SHP77 treated with DMSO at 0.1 percent for 48 hours (cell line): ENCODE measurements at places on chromosomes 6 and 20.

DNA sequence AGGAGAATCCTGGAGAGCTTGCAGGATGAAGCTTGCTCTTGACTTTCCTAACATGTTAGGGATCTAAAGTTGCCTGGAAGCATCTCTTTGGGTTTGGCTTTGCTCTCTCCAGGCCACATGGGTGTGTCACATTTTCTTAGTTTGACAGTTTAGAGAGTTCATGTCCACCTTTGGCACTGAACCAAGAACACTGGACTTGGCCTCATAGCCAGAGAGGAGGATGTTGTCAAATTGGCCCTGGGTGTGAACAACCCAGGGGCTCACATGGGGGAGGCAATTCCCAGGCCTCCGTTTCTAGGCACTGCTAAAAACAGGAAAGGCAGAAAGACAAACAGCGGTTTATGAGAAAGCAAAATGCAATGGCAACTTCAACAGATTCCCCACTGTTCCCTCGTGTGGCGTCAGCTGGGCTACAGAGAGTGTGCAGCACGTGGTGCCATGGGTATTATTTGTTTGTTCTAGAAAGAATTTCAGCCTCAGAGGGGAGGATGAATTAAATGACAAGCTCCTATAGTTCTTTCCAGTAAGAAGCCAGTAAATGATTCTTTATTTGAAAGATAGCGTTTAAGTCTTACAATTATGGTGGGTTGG is 93.9 kb downstream of the CLIC5 start:
- DNase-seq: no peak

DNA sequence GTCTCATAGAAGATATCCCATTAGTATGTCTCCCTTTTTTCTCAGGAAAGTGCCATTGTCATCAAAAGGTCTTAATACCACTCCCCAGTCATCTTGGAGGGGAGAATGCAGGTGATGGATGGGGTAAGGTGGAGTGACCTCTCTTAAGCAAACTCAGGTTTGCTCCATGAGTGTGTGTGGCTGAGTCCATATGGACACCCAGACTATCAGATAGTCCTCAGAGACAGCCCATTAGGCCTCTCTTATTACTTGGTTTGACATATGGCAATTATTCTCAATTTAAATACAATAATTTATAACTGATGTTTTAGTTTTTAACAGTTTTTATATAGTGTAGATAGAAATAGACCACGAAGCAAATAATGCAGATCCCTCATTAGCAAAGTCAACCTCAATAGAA is 23.2 kb downstream of the LAMA4 start:
- no peak for DNase-seq

- no peak for DNase-seq
Measured at GRCh38 chr6:10640412-10640811, 54.0 kb downstream of the C6orf52 start.

- DNase-seq: peak; percentile 36
Measured at GRCh38 chr6:151765444-151765886, 42.0 kb upstream of the ESR1 start.

DNA sequence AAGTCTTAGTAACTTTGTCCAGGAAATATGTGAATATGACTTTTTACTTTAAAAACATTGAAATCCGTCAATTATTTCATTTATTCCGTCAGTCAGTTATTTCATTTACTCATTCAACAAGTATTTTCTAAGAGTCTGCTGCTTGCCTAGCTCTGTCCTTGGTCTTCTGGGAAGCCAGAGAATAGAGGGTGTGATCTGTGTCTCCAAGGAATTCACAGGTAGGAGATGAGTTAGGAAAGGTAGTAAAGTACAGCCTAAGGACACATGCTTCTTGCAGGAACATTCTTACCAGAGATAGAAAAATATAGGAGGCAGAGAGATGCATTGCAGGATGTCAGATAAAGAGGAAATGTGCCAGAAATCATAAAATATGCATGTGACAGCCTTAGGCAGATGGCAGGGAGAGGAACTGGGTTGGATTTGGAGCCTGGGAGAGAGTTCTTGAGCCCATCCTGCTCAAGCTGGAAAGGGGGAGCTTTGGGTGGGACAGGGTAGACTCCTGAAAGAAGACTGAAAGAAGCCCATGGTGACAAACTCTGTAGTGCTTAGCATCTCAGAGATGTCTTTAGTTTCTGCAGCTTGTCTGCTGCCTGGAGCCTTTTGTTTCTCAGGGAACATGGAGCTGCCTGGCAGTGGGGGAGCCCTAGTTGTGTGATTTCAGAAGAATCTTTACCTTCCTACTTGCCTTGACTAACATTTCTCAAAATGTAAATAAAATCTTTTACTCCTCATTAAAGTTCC is 3.5 kb downstream of the SH3BGRL2 start:
- no peak for DNase-seq

DNA sequence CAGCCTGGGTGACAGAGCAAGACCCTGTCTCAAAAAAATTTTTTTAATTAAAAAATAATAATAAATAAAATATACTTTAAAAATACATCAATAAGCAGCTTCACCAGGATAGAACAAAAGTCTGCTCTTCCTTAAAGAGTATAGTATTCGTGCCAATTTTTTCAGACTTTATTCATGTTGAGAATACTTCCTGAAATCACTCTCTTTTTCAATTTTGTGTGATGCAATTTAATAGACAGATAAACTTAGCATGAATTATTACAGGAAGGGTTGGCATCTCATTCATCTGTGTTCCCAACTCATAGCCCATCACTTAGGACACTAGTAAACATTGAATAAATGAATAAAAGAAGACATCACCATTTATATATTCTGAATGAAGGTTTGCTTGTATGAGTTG is 52.4 kb downstream of the IPCEF1 start:
- DNase-seq: no peak

- no peak for DNase-seq
Measured at GRCh38 chr6:94005835-94006234, 586.5 kb upstream of the EPHA7 start.

- no peak for DNase-seq
Measured at GRCh38 chr20:63502671-63503172, 3.8 kb upstream of the EEF1A2 start.

- DNase-seq: no peak
Measured at GRCh38 chr6:25889877-25890853, 16.1 kb upstream of the SLC17A3 start.

GRCh38 chr20:36181934-36182603 is 27.5 kb downstream of the EPB41L1 start:
- DNase-seq: no peak

DNA sequence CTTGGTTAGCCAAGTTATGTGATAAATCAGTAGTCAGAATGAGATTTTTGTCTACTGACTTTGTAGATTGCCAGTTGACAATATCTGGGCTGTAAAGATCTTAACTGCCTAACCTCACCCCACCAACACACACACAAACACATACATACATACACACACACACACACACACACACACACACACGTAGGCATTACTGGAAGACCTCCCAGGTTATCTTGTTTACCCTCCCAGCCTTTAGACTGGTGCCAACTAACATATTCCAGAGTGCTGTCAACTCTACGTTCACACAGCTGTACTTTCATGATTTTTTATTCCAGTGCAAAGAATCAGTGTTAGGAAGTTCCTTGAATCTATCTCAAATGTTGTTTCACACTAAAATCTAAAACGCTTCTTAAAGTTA is 38.9 kb downstream of the BMP5 start:
- no peak for DNase-seq

- DNase-seq: no peak
Measured at GRCh38 chr20:36642136-36642535, 3.9 kb downstream of the SLA2 start.

GRCh38 chr6:45982280-45983036 is 33.2 kb downstream of the CLIC5 start:
- no peak for DNase-seq

DNA sequence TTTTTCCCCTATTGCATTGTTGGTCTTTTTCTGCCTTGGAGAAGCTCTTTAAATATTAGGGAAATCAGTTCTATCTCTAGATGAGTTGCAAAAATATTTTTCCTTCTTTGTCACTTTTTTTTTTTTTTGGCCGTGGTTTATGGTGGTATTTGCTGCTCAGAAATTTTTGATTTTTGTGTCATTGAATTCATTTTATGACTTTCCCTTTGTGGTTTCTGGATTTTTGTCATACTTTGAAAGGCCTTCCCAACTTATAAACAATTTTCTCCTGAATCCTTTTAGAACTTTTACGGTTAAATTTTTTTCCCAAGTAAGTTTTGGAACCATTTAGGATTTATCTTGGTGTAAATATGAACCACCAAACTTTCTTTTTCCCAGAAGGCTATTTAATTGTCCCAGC is 145.6 kb downstream of the GJA10 start:
- DNase-seq: no peak

DNA sequence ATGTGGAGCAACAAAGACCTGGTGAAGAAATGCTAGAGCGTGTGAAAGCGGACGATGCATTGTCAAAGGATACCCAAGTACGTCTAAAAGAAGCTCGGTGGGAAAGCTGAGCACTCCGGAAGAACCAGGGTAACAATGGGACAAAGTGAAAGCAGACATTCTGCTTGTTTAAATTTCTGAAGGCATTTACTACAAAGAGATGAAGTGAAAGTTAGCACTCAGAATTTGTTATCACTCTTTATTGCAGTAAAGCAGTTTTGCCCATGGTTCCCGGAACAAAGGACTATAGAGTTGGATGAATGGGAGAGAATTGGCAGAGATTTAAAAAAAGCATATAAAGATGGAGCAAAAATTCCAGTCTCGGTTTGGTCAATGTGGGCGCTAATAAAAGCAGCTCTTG is 12.8 kb upstream of the IRAK1BP1 start:
- DNase-seq: no peak

DNA sequence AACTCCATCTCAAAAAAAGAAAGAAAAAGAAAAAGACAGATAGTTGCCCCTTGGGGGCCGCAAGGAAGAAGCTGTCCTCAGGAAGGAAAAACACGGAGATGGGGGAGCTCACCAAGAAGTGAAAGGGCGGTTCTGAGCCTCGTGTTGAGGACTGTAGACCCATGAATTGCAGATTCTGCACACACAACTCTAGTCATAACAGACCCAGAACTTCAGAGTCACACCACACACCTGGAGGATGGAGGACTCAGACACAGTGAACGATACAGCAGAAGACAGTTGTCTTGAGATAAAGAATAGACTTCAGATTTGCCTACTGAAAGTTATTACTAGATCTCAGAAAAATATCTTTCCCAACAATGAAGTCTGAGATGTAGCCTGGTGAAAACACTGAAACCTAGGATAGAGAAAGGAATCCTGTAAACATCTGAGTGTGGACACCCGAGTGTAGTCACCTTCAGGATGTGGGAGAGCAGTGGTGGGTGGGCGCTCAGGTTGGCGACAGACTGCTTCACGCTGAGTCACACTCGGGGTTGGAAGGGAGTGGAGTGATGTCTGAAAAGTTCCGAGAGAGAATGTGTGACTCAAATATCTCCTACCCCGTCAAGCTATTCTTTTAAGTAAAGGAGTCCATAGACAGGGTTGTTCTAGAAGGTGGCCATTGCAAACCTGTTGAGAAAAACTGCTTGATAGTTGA is 88.1 kb downstream of the MAP3K4 start:
- DNase-seq: no peak

DNA sequence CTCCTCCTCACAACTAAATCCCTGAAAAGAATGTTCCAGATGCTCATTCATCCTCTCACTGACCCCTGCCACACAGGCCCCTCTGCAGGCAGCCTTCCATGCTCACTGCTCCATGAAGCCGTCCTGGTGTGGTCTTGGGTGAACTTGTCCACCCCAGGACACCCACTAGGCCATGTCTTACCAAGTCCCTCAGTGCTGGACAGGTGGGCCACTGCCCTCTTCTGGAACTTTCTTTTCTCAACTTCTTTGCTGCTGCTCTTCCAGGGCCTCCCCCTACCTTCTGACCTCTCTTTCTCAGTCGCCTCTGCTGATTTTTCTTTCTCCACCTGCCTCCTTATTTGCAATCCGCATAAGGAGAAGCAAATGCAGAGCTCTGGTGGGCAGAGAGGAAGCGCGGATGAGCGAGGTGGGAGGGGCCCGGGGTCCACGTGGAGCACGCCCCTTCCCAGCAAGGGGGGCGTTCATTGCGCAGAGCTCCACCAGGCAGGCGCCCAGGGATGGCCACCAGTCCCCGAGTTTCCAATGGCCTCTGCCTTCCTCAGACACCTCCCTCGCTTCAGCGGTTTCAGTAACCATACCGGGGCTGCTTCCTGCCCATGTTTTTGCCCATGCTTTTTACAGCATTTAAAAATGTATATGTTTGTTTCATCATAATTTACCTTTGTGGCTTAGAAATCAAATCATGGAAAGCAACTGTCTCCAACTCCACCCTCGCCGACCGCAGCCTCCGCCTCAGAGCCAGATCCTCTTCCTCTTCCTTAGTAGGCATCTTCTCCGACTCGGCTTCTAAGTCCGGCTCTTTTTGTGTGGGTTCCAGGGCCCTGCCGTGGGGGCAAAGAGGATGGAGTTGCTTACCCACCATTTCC is 129.6 kb downstream of the ZDHHC14 start:
- no peak for DNase-seq

DNA sequence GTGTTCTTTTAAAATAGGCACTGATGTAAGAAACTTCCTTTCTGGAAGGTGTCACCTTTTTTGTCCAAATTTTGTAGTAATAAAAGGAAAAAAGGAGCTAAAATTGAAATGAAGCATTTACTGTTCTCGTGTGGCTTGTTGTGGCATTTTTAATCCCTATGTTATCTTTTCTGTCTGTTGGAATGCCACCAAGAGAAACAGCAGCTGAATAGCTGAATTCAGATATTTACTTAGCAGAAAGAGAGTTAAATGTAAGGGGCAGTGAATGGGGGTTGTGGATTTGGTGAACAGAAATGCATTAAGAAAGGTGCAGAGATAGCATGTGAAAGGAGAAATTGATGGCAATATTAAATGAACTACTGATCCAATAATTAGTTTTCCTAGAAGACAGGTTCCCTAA is 573.6 kb upstream of the EPHA7 start:
- DNase-seq: peak; percentile 12

- no peak for DNase-seq
Measured at GRCh38 chr20:24018796-24019195, 30.2 kb upstream of the GGTLC1 start.

DNA sequence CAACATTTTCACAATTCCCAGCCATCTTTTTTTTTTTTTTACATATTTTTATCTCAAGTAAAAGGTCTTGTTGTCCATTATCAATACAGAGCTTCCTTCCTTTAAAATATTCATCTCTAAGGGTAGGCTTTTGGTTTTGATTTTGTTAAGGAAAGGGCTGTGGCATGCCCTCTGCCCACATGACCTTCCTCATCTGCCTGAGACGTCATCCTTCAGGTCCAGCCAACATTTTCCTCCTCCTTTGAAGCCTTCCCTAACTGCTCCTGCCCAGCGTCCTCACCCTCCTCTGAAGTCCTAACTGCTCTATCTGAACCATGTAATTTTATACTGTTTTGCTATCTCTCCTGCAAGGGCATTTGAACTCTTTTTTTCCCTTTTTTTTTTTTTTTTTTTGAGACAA is 73.9 kb upstream of the TGM3 start:
- DNase-seq: no peak

- DNase-seq: no peak
Measured at GRCh38 chr6:87807475-87807874, 105.4 kb upstream of the AKIRIN2 start.

DNA sequence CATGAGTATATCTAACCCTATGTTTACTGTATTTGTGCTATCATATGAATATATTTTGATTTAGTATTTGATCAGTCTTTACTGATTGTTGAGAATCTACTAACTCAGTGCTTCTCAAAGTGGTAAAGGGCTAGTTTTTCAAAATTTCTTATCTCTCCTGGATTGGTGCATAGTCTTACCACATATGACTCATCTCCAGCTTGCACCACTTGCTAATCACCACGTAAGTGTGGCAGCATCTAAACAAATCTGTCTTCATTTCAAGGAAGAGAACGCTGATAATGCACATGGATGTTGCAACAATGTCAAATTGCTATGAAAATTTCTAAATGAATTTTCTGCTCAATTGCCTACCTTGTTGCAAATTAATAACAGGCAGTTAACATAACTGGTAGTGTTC is 299.5 kb downstream of the PAX1 start:
- DNase-seq: no peak

- DNase-seq: no peak
Measured at GRCh38 chr6:15063253-15063853, 182.5 kb upstream of the JARID2 start.
